MG63 (cell line): ENCODE measurements at places on chromosomes 7 and 10.

- DNase-seq: no peak
Observed at GRCh38 chr10:124151466-124152095, 58.2 kb upstream of the CHST15 start.

- no peak for DNase-seq
Observed at GRCh38 chr7:122691569-122692235, 7.2 kb downstream of the RNF133 start.

DNA sequence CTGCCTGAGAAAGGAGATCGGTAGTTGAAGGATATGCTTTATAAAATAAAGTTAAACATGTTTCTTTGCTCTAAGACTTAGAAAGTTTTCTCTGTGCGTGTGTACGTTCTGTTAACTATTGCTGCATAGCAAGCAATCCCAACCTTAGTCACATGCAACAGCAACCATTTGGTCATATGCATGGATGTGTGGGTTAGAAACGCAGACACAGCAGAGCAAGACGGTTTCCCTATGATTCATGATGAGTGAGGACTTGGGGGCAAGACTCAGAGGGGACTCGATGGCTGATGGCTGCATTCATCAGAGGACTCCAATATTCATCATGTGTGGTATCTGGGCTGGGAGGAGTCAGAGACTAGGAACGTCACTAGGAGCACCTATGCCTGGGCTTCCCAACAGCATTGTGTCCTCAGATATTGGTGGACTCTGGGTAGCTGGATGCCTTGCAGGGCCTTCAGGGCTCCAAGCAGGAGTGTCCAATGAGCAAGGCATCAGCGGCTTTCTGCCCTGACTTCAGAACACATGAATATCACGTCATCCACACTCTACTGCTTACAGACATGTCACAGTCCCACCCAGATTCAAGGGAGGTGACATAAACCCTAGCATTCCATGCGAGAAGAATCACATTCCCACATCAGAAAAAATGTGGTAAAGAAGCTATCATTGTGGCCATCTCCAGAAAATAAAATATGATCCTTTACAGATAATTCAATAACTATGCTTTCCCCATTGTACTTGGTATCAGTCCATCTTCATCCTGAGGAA is 731.2 kb downstream of the TNS3 start:
- DNase-seq: no peak

DNA sequence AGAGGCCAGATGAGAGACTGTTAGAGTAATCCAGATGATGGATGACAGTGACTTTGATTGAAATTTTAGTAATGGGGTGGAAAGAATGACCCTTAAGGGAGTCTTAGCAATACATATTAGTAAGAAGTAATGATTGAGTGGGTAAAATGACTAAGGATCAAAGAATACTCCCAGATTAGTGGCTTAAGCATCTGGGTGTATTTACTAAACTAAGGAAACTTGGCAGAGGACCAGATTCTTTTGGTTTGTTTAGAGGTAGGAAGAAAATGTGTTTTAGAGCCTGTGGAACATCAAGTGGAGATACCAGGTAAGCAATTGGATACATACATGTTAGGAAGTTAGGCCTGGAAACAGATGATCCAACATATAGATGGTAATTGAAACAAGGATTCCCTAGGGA is 58.8 kb upstream of the ADRA2A start:
- no peak for DNase-seq

DNA sequence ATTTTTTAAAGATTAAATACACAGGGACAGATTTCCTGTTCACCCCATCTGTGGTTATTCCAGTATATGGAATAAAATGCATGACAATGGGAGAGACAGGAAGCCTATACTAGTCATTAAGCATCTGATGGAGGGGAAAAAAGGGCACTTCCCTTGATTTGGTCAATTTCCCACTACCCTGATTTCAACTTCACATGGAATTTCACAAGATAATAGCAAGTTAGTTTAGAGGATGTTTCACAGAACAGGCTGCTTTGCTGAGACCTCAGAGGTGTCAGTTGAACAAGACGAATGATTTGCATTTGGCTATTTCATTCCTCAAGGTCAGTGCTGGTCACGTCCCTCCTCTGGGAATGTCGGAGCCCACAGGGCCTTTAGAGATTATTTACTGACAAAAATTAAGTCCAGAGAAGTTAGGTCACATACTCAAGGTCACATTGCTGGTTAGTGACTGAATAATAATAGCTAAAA is 4.7 kb upstream of the ITPRIP start:
- no peak for DNase-seq

- DNase-seq: no peak
Observed at GRCh38 chr10:98186681-98187080, 52.2 kb downstream of the R3HCC1L start.

- peak; percentile 23 for DNase-seq
Observed at GRCh38 chr7:38660427-38661099, 29.4 kb upstream of the AMPH start.

GRCh38 chr10:6301488-6302075 is 98.8 kb downstream of the PFKFB3 start:
- no peak for DNase-seq

- no peak for DNase-seq
Observed at GRCh38 chr10:84890706-84891105, 562.3 kb downstream of the CCSER2 start.

GRCh38 chr7:46581268-46581667 is 660.2 kb upstream of the IGFBP3 start:
- DNase-seq: no peak

DNA sequence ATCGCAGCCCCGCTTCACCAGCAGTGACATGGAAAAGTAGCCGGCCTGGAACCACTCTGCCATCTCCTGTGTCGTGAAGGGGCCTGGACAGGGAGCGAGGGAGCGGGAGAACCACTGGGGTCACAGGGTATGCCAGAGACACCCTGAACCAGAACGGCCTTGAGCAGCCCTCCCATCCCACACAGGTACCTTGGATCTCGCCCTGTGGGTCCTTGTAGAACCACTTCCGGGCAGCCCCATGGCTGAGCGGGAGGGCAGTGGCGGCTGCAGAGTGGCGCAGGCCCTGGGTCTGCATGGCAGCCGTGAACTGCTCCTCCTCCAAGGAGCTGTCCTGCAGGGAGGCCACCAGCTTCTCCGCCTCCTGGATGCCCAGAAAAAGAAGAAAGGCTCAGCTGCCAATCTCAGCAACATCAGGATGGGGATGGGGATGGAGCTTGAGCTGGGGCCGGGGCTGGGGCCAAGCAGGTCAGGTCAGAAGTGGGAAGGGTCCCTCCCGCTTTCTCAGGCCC is 9.5 kb downstream of the GIGYF1 start:
- no peak for DNase-seq

DNA sequence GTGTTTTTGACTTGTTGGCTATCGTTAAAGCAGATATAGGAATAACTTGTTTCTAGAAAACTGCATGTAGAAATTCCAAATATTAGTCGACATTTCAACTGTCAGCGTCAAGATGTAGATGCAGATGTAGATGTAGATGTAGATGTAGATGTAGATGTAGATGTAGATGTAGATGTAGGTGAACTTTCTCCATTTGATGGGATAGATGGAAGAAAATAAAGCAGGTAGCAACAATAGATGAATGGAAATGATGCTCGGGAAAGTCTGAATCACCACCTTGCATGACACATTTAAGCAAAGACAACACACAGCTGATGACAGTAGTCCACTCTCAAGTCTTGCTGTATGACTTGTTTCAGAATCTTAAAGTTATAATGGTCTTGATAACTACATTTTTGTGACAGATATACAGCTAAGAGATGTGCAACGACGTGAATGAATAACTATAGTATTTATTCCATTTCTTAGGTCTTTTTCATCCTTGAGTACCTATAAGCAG is 53.5 kb downstream of the SND1 start:
- no peak for DNase-seq

- DNase-seq: no peak
Observed at GRCh38 chr10:126243306-126243705, 145.0 kb downstream of the ADAM12 start.

- no peak for DNase-seq
Observed at GRCh38 chr7:106415433-106415832, 130.7 kb upstream of the NAMPT start.

- DNase-seq: no peak
Observed at GRCh38 chr10:86666538-86666937, 1.8 kb upstream of the LDB3 start.

DNA sequence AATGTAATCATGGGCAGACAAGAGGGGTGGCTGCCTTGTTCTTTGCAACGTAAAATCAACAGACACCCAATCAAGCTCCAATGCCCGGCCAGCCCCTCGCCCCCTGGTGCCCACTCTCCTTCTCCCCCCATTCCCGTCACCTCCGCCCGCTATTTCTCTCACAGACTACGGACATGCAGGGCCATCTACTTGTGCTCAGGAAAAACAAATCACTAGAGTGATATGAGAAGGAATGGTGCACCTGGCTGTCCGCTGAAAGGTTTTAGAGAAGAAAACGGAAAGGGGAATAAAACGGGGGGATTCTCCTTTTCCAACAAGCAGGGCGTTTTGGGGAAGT is 396 bp downstream of the GRM8 start:
- DNase-seq: no peak

DNA sequence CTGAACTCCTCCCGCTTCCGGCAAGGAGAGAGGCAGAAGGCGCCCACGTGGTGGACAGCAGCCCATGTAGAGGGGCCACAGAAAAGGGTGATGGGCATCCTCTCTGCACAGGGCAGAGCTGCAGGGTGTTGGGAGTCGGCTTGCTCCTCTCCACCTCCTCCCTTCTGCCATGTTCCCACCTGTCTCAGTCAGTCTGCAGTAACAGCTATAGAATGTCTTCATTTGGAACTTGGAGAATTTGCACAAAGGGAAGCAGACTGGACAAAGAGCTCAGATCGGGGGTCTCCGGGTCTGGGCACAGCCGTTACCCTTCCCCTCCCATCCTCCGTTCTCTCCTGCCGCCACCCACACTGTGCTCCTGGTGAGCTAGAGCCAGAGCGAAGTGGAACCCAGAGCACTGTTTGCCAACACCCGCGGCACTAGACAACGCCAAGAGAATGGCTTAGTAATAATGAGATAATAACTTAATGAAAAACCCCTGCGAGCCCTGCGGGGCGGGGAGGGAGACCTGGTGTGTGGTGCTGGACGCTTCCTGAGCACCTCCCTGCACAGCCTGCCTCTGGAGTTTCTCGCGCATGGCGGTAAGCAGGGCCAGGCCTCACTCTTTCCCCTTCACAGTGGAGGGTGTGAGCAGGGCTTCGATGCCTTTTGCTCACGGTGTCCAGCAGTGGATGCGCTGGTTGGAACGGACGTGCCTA is 254.7 kb downstream of the PAXIP1 start:
- DNase-seq: no peak

DNA sequence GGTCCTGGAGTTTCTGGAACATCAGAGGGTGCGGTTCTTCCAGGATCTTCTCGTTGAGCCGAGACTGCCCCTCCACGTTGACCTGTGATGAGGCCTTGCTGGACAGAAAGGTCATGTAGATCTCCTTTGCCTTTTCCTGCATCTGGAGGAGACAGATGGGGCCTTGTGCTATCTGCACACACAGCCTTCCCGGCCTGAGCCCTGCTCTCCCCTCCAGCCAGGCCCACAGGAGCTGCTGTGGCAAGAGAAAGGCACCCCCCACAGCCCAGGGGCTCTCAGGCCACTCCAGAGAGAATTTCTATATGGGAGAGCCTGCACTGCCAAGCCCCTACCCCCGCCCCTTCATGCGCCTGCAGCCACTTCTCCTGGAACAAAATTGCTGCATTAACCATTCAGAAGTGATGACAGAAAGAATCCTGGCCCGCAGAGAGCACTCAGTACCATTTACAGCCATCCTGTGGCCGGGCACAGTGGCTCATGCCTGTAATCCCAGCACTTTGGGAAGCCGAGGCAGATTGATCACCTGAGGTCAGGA is 26.9 kb downstream of the RGS10 start:
- no peak for DNase-seq

- no peak for DNase-seq
Observed at GRCh38 chr7:44366986-44367385, 41.6 kb upstream of the CAMK2B start.

GRCh38 chr10:7036951-7037350 is 373.9 kb downstream of the SFMBT2 start:
- DNase-seq: no peak

DNA sequence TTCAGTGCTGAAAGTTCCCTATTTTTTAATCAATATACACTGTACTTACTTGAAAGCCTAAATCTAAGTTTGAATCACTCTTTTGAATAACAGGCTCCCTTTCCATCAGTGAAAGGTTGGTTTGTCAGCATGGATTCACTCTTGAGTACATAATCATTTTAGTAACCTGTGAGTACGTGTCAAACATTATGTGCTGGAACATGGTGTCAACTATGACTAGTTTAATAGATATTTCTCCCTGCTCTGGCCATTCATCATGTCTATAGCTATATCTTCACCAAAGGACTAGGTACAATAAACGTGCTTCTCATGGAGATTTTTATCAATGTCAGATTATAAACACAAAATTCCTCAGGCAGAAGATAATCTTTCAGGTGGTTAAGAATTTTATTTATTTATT is 61.7 kb upstream of the MDFIC start:
- no peak for DNase-seq

DNA sequence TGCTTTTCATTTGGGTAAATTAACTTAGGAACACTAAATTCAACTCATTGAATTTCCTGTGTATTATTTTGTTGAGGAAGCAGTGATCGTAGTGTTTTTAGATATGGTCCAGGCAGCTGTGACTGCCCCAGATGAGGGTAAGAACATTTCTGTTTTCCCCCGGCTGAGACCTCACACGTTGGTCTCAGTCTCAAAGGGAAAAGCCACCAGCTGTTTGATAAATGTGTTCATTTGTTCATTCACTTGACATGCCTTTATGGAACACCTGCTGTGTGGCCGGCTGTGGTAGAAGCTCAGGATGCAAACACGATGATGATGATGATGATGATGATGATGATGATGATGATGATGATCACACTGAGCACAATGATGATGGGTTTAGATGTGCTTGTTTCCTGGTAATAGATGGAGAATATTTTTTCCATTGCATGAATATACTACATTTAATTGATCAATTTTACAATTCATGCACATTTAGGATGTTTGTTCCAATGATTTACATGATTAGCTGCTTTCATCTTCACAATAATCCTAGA is 125.6 kb upstream of the ZNF32 start:
- no peak for DNase-seq

- DNase-seq: peak; percentile 18
Observed at GRCh38 chr10:78436706-78437406, 403.2 kb downstream of the RPS24 start.

GRCh38 chr7:151539088-151539671 is 19.5 kb upstream of the RHEB start:
- DNase-seq: no peak

DNA sequence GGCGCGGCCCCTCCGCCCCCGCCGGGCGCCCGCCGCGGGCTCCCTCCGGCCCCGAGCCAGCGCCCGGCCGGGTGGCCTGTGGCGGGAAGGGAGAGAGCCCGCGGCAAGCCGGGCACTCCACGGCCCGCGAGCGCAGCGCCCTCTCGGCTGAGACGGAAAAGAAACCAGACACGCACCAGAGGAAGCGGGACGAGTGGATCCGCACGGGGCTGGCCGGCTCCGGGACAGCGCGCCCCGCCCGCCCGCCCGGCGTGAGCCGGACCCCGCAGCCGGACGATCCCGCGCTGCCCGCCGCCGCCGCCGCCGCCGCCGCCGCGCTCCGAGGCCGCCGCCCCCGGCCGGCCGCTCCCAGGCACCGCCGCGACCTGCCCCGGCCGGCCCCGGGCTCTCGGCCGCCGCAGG is 300 bp downstream of the ARHGAP21 start:
- no peak for DNase-seq

GRCh38 chr10:59508956-59509355 is 146.6 kb upstream of the FAM13C start:
- DNase-seq: no peak
